ENCODE measurements at places on chromosomes 4 and X. TPM values are rescaled to one million over a fixed set of nuclear protein-coding genes. Genes with fewer than 3 reads are reported as not detected.
A peak's percentile ranks its signal among the peaks of the same experiment; 100 is the strongest.

Gene TMEM255A
- total RNA-seq: 1.1 TPM

GRCh38 chr4:85543832-85544231 is 68.9 kb downstream of the ARHGAP24 start:
- no peak for DNase-seq

DNA sequence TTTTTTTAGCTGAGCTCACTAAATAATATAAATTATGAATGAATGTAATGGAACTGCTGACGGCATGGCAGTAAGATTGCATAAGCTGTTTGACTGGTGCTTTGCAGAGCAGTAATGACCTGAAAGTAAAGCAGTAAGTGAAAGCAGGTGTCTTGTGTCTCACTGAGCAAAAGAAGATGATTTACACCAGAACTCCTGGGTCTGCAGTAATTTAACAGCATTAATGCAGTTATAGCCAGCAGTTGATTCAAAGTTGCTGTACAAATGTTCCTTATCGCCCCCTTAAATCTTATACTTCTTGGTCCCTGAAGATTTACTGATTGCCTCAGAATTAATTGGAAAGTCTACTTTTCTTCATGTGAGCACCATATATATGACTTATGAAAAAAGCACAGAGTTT is 187.7 kb downstream of the DCTD start:
- DNase-seq: no peak

GRCh38 chr4:137213372-137214173 is 318.7 kb downstream of the PCDH18 start:
- DNase-seq: no peak

GRCh38 chr4:169133932-169134331 is 123.9 kb upstream of the CBR4 start:
- DNase-seq: no peak

GRCh38 chrX:133544115-133544514 is 128.8 kb upstream of the GPC4 start:
- no peak for DNase-seq

DNA sequence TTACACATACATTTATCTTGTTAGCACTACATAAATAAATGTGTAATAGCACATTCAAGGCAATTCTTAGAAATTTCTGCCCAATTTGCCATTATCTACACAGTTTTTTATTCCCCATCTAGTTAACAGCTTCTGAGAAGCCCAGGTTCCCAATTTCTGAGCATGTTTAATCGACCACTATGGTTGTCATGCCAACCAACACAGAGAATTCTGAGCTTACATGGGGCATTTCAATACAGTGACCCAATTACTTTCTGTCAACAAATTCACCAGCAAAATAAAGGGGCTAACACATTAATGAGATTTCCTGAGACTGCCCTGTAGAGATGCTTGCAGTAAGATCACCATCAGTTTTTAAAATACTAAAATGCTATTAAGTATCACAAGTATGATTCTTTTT is 22.0 kb downstream of the GPM6A start:
- DNase-seq: no peak

- DNase-seq: no peak
Observed at GRCh38 chrX:43808231-43808630, 74.0 kb downstream of the MAOB start.

Gene MGARP
- 0.48 TPM for total RNA-seq

DNA sequence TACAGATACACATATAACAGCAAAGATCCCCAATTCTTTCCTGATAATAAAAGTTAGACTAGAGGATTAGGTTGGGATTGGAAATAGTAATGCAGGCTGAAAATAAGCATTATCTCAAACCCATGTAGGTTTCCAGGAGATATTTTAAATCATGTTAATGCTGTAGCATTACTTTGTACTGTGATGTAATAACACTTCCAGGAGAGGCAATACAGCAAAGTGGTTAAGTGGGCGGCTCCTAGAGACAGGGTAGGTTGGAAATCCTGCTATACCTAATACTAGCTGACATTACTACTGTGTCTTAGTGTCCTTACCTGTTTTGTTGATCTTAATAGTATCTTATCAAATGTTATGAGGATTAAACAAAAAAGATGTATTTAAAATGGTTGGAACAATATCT is 9.6 kb downstream of the PAICS start:
- no peak for DNase-seq

DNA sequence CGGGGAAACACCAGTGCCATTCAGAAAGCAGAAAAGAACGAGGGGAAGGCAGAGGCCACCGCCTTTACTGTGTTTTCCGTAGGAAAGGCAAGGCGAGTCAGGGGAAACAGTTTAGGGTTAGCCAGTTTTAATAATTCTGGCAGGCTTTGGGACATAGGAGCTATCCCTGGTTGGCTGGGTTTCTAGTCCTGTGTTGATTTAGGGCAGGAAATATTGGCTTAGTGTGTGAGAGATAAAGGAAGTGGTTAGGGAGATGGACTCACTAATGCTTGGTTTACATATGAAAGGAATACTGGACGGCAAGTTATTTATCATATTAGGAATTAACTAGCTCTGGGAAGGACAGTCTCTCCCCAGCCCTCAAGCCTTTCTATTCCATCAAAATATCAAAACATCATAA is 53.1 kb downstream of the SYNPO2 start:
- no peak for DNase-seq

Gene BMP15
- total RNA-seq: not detected

DNA sequence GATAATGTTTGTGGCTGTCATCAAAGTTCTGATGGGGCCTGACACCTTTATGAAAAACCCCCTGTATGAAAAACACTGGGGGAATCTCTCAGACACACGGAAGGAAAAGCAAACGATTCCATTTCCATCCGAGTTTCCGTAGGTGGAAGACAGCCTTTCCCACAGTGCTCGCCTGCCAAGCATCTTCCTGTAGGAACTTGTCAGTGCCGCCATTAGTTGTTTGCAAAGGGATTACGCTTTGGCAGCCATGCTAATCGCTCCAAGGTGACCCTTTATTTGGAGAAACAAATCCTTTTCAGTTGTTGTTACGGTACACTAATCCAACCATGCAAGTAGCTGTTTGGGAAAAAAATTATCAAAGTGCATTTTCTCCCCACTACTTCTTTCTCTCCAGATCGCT is 44.4 kb upstream of the STOX2 start:
- no peak for DNase-seq

DNA sequence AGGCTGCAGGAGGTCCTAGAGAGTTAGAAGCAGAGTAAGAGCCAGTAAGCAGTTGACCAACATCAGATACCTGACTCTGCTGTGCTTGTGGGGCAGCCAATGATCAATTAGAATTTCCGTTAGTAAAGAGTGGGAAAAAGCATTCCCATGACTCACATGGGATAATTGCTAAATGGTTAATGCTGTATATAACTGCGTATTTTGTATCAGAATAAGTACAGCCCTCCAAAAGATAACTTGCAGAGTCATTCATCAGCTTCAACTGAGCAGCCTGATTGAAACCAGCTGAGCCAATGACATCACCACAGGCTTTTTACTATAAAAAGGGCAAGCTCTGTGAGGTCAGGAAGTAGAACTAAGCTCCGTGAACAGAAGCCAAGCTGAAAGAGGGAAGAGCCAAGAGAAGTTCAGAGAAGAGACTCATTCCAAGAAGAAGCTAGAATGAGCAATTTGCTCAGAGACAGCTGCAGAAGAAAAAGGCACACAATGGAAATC is 67.9 kb downstream of the PPP3CA start:
- DNase-seq: no peak

GRCh38 chrX:154727871-154728270 is 23.0 kb downstream of the GAB3 start:
- DNase-seq: peak; percentile 63

GRCh38 chrX:114841051-114841450 is 176.4 kb downstream of the IL13RA2 start:
- DNase-seq: no peak

GRCh38 chr4:82481506-82481840 is 51.1 kb downstream of the ENOPH1 start:
- no peak for DNase-seq

Gene ZFP42
- total RNA-seq: not detected

GRCh38 chrX:10514891-10515290 is 105.5 kb downstream of the MID1 start:
- DNase-seq: no peak

DNA sequence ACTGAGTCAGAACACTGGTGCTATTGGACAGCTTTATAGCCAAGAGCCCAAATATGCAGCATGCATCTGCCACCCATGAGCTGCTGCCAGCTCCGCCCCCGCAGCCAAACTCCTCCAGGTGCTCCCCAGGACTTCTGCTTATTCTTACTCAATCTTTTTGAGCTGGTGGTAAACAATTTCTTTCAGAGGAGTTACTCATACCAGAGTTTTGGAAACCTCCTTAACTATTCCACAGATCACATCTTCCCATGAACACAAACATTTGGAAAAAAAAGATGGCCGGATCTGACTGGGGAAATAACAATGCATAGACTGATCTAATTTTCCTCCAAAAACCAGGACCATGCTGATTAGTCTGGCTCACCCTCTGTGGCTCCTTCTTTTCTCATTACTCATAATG is 399.9 kb downstream of the GPM6A start:
- no peak for DNase-seq

GRCh38 chr4:95835672-95836071 is 4.2 kb upstream of the PDHA2 start:
- no peak for DNase-seq

DNA sequence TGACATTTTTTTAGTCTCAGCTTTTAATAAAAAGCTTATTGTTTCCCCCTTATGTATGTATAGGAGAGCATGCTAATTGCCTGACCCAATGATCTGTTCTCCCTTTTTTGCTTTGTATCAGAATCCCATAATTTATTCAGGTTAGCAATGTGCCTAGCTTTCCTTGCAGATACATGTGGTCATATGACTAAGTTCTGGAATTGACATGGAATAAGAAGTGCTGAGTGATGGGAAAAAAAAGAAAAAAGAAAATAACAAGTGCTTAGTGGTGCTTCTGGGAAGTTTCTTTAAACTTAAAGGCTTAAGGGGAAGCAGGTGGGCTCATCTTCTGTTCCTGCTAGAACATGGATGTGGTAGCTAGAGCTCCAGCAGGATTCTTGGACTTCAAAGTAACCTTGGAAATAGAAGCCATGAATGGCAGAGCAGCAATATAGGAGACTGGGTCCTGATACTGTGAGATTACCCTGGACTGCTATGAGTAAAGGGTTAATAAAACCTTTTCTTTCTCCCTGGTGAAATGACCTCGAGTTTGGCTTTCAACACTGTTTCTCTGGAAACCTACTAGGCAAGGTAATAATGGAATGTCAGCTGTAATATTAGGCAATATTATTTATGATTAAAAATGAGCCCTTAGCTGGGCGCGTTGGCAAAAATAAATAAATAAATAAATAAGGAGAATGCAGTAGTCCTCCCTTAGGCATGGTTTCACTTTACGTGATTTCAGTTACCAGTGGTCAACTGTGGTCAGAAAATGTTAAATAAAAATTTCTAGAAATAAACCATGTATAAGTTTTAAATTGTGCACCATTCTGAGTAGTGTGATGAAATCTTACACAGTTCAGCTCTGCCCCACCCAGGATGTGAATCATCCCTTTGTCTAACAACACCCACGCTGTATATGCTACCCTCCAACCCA is 16.7 kb upstream of the RBM41 start:
- DNase-seq: no peak

DNA sequence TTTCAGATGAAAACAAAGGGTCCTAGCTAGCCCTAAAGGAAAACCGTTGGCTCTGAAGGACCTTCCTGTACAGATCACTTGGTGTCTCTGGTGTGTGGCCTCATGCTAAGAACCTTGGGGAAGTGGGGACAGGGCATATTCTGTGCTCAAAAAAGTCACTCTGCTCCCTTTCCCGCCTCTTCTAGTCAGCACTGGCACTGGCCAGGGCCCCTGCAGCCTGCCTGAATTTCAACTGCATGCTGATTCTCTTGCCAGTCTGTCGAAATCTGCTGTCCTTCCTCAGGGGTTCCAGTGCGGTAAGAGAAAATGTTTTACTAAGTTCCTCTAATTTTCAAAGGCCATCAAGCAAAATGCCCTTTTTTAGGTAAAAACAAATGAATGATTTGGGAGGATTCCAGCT is 3.4 kb downstream of the CYBB start:
- peak; percentile 31 for DNase-seq

- DNase-seq: no peak
Observed at GRCh38 chrX:72272868-72273267, 4.2 kb downstream of the RPS4X start.

- DNase-seq: no peak
Observed at GRCh38 chrX:137418086-137418485, 147.8 kb upstream of the ZIC3 start.

Gene ZCCHC18
- 0.65 TPM for total RNA-seq

DNA sequence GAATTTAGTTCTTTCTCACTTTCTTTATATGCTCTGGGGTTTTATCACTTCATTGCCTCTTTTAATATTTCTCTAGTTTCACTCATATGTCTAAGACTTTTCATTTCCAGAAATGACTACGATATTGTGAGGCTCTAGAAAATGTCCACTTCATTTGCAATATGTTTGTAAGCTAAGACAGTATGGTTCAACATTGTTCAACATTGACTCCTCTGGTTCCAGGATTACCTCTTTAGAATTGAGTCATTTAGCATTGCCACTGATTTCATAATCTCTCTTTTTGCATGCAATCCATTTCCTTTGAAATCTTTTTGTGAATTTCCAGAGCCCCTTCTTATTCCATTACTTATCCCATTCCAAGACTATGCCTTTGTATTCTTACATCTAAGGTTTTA is 32.3 kb downstream of the BBS12 start:
- no peak for DNase-seq

Gene MRPL1
- total RNA-seq: 44.8 TPM

DNA sequence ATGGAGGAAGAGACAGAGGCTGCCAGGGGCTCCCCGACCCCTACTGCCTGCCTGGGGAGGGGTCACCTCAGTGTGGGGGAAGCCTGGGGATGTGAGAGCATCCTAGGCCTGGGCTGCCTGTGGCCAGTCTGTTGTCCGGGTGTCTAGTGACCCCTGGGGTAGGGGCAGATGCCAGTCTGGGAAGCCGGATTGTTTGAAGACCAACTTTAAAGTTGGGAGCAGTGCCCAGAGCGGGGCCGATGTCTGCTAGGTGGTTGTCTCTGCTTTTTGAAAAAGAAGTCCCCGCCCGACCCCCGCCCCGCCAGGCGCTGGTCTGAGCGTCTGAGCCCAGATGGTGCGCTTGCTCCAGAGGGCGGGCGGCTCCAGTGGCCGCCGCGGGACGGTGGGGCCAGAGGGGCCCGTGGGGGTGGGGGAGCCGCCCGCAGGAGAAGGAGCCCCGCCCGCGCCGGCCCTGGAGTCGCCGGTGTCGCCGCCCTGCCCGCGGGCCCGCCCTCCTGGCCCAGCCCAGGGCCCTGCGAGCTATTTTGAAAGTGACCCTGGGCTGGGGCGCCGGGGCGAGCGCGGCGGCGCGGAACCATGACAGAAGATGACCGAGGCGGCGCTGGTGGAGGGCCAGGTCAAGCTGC is at the start of gene DOK7:
Gene DOK7, plus strand, starts transcription at position 517 of the 626 bp plus-strand sequence. Its CDS starts 70 bp downstream, at position 587.
- DNase-seq: peak; percentile 78

GRCh38 chr4:151687021-151687640 is 73.7 kb downstream of the GATB start:
- DNase-seq: no peak

GRCh38 chr4:6783111-6783981 is 819 bp downstream of the KIAA0232 start:
- peak; percentile 94 for DNase-seq

GRCh38 chr4:48224606-48225005 is 45.0 kb downstream of the TEC start:
- DNase-seq: no peak
